ENCODE measurements at places on chromosomes 3 and 15.

GRCh38 chr15:68370768-68371151, 61.2 kb downstream of the ITGA11 start:
- no peak for DNase-seq

DNA sequence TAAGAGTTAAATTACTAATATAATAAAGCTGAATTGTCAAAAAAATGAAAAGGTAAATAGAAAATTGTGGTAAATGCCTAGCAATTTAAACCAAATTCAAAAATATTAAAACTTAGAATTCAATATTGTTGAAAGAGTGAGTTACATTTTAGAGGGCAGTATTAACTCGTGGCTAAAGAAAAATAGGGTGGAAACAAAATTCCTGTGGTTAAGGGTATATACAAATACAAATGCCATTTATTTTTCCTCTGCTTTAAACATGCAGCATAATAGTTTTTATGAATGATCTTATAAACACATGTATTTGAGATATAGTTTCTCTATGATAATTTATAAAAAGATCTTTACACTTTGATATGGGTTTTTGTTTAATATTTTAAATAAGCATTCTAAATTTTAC, 79.0 kb downstream of the NEDD4 start:
- no peak for DNase-seq

- DNase-seq = no peak
These were observed 9.9 kb downstream of the LOXL1 start for GRCh38 chr15:73936181-73936580.

DNA sequence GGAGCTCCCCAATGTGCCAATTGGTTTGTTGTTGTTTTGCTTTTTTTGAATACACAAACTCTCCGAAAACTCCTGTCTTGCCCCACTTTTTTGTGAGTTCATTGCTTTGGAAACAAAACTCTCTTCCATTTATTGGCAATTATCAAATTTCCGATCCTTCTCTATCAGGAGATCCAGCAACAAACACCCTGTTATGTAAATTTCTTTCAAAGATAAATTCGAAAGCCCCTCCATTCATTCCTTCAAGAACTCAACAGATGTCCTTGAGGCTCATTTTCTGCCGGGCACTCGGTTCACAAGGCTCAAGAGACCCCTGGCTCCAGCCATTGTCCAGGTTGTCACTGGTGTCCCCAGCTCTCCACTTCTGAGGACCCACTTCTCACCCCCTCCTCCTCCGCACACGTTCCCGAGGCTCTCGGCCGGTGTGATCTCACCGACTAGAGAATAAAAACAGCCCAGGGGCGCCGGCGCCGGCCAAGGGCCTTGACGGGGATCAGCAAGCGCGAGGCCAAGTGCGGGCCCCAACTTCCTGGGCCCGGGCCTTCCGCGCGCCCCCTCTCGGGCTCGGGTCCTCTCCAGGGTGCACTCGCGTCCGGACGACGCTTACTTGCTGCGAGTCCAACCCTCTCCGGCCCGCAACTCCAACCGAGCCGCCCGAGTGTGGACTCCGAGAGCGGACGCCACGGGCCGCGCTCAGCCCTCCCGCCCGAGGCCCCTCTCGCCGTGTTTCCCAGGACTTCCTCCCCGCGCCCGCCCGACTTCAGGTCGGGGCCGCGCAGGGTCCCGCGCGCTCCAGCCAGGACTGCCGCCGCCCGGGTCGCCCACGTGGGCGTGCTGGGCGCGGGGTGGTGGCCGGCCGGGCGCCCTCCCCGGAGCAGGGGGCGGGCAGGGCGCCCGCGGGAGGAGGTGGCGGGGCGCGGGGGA, 533 bp upstream of the SMAD3 start:
- DNase-seq = no peak

GRCh38 chr3:195597848-195598247, 14.1 kb upstream of the APOD start:
- no peak for DNase-seq

GRCh38 chr15:90819850-90820249, 48.5 kb upstream of the FURIN start:
- no peak for DNase-seq

- no peak for DNase-seq
These were observed 46.1 kb downstream of the BTD start for GRCh38 chr3:15647611-15648167.

GRCh38 chr15:97998307-97999071, 38.0 kb downstream of the ARRDC4 start:
- DNase-seq = no peak

GRCh38 chr3:146177519-146177918, 16.5 kb upstream of the PLOD2 start:
- no peak for DNase-seq
